ENCODE measurements at places on chromosomes 7 and 10.

DNA sequence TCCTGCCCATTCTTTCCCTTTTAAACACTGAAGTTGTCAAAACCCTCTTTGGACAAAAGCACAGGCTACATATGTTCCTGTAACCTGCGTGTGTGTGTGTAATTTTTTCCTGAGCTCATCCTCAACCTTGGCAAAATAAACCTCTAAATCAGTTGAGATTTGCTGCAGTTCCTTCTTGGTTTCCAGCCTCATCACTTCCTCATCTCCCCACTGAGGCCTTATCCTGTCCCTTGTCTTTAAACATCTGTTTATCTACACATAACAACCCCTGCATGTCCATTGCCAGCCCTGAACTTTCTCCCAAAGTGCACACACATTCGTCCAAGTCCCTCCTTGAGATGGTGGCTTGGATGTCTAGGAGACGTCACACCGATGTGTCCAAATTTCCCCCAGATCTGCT, 35.5 kb downstream of the LYZL2 start:
- DNase-seq = no peak

DNA sequence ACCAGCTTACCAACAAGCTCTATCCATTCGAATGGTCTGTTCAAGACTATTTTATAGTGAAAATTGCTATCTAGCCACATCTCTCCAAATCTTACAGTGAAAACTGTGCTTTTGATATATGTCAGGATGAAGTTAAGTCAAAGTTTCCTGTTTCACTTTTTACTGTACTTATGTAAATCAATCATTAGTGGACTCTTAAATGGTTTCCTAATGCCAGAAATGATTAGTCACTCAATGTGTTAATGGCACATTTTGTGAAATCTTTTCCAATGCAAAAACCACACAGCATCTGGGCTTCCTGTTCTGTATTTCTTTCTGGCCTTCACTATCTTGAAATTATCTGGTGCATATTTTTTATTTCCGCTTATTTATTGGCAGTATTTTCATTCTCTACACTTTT, 87.3 kb upstream of the STEAP1B start:
- no peak for DNase-seq

- DNase-seq = no peak
Measured at GRCh38 chr10:126576336-126576735, 94.2 kb downstream of the C10orf90 start.

DNA sequence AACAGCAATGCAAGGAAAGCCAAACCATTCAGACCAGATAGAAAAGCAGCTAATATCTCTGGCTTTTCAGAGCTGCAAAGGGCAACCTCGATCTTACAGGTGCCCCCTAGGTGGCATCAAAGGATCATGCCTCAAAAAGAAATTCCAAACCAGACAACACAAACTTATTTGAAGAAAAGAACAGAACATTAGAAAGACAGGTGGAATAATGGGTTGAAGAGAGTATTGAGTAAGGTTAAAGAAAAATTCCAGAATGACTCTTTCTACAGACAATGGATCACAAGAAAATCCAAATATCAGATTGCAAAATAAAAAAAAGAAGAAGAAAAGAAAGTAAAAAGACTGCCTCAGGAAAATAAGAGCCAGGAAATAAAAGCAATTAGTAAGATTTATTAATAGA, 213.7 kb downstream of the ELMO1 start:
- no peak for DNase-seq

DNA sequence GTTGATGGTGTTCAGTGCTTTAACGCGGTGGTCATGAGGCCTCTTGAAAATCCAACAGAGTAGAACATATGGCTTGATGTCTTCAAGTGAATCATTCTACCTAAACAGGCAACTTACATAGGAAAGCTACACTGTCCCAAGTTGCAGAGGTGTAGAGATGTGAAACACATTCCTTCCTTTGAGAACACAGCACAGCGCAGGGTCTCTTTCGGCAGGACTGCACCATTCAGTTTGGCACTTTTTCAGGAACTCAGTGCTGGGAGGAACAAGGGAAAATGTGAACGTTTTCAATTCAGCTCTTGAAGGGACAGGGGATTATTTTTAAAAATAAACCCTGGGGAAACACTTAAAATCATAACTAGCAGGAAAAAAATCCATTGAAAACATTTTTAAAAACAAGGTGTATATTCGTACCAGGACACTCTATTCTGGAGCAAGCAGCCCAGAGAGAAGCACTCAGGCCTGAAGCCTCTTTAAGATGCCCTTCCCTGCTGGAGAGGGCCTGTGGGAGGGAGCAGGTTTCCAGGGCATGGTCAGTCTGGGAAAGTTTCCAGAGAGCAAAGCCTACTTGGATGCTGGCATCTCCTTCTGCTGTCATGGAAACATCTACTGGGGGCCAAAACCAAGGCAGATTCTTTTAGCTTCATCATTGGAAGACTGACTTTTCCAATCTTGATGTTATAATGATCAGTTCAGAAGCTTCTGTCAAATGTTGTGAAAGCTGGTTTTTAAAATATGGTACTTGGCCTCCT, 60.4 kb upstream of the NPVF start:
- DNase-seq = no peak

Data from activated naive CD8-positive, alpha-beta T cell treated with anti-CD3 and anti-CD28 coated beads, Interleukin-2, amount 50 U/mL, for 24 hours (primary cell).